Left ventricle myocardium inferior (tissue), 1 donor: ENCODE measurements at places on chromosomes 2 and 18.

DNA sequence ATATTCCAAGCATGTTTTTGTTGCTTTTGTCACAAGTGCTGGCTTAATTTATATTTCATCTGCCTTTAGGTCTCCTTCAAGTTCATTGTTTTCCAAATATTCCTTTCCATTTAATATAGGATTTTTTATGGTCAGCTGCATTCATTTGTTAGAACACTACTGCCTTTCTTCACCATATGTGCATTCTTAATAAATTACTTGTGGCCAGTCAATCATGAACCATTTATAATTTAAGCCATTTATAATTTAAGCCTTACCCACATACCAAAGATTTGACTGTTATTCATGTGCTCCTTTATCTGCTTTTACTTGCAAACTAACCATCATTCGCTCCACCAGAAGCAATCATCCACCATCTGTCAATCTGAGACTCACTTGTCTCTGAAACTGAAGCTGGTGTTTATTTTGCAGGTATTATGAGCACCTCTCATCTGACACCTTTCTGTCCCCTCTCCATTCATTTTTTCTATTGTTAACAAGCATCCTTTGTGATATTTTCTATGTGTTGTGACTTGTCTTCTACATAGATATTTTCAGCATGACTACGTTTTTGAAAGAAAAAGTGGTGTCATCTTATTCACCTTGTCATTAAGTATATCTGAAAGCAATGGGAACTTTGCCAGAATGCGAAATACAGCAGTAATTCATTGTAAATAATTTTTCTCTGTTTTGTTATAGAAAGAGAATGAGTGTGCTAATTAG is 786.8 kb downstream of the KCNJ3 start:
- no peak for DNase-seq

- DNase-seq: no peak
Observed at GRCh38 chr2:133936601-133937000, 317.3 kb upstream of the MGAT5 start.

DNA sequence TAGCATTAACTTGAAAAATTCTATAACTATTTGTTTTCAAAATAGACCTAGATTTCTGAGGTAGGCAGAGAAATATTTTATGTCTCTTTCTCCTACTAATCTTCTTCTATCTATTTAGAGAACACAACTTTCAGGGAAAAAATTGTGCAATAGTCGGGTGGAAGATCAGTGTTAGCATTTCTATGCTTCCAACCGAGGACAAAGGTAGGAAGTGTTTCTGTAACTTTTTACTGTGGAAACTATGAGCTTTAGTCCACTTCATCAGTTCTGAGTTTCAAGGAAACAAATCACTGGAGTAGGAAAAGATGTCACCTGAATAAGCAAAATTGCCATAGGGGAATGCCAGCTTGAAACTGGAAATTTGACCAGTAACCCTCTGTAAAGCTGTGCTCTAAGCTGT is 207.7 kb upstream of the CTAGE1 start:
- DNase-seq: no peak

- no peak for DNase-seq
Observed at GRCh38 chr18:29156531-29156930, 979.6 kb upstream of the CDH2 start.

GRCh38 chr2:24853046-24853445 is 59.8 kb downstream of the CENPO start:
- DNase-seq: no peak

GRCh38 chr2:108594132-108594981 is 60.1 kb downstream of the LIMS1 start:
- DNase-seq: no peak
